ENCODE measurements at places on chromosomes 2 and 18.

GRCh38 chr18:3665204-3665603, 215.2 kb downstream of the TGIF1 start:
- DNase-seq: no peak

- no peak for DNase-seq
These were observed 94.5 kb downstream of the GYPC start for GRCh38 chr2:126750506-126750905.

DNA sequence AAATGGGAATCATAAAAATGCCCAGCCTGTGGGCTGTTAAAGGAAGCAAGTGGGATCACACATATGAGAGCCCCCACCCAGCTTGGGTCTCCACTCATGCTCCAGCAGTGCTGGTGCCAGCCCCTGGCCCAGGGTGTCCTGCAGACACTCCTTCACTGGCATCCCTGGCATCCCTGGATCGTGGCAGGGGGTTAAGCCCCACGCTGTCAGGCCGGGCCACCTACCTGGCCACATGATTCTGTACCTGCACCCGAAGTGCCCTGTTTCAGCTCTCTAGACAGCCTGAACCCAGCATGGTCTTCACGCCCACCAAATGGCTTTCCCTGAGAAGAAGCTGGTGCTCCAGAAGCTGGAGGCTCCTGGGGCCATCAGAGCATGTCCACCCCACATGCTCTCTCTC, 137.4 kb downstream of the INHBB start:
- DNase-seq: no peak

- DNase-seq: no peak
These were observed 11.6 kb upstream of the ALLC start for GRCh38 chr2:3646446-3646845.

DNA sequence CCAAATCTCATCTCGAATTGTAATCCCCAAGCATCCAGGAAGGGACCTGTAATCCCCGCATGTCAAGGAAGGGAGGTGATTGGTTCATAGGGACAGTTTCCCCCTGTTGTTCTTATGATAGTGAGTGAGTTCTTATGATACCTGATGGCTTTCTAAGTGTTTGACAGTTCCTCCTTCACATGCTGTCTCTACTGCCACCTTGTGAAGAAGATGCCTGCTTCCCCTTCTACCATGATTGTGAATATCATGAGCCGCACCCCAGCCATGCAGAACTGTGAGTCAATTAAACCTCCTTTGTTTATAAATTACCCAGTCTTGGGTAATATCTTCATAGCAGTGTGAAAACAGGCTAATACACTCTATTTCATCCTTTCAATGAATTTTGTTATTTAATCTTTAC, 446.7 kb downstream of the RNF144A start:
- no peak for DNase-seq

- DNase-seq: no peak
These were observed 76.2 kb upstream of the AFF3 start for GRCh38 chr2:100218552-100218951.

DNA sequence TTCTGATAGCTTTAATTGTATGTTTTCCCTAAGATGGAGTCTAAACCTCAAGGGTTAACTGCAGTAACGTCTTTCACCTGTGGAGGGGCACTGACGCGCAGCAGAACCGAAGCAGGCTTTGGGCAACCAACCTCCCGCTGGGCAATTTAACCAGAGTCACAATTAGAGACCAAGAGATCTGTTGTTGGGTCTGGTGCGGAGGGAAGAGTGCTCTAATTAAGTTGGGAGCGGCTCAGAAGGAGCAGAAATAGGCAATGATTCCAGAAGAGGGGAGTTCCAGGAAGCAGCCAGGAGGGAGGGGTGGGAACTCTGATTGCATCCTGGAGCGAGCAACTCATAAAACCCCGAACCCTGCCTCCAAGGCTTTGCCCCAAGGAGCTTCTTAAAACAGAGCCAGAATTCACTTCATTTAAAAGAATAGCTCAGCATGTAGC, 245.8 kb downstream of the PAX3 start:
- DNase-seq: no peak

GRCh38 chr2:28408764-28409599, 16.3 kb downstream of the FOSL2 start:
- no peak for DNase-seq

- DNase-seq: peak; percentile 25
These were observed 138.9 kb upstream of the SETBP1 start for GRCh38 chr18:44541781-44542180.

GRCh38 chr2:57549642-57550102, 496.9 kb upstream of the VRK2 start:
- no peak for DNase-seq

- no peak for DNase-seq
These were observed 35.2 kb downstream of the LPIN1 start for GRCh38 chr2:11781602-11782001.

- DNase-seq: no peak
These were observed 811.3 kb downstream of the CPS1 start for GRCh38 chr2:211367711-211368110.

GRCh38 chr2:8657423-8658062, 24.3 kb upstream of the ID2 start:
- DNase-seq: no peak

- DNase-seq: no peak
These were observed 2.4 kb upstream of the ETAA1 start for GRCh38 chr2:67394734-67395133.

DNA sequence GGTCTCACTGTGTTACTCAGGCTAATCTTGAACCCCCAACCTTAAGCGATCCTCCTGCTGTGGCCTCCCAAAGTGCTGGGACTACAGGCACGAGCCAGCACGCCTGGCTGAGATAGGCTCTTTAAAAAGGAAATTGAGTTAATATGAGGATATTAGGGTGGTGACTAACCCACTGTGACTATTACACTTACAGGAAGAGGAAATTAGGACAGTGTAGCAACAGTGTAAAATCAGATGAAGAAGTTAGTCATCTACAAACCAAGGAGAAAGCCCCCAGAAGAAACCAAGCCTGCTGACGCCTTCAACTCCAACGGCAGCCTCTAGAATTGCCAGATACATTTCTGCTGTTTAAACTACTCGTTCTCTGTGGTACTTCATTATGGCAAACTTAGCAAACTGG, 711.9 kb downstream of the SUCLG1 start:
- no peak for DNase-seq

DNA sequence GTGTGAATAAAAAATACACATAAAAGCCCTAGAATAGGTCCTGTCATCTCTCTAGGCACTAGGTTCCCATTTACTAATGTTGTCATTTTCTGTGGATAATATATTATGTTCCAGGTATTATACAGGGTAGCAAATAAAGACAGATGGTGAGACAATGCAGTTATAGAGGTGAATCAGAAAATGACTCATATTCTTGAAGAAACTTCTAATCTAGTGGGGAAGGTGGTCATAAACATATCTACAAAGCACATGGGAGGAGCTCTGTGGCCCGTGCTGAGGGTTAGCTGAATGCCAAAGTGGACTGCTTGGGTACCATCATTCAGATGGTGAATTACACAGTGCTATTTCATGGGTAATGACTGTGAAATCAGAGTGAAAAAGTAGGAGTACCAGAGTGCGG, 700.9 kb downstream of the ERBB4 start:
- DNase-seq: no peak

- DNase-seq: no peak
These were observed 34.4 kb downstream of the YPEL5 start for GRCh38 chr2:30181176-30181575.

DNA sequence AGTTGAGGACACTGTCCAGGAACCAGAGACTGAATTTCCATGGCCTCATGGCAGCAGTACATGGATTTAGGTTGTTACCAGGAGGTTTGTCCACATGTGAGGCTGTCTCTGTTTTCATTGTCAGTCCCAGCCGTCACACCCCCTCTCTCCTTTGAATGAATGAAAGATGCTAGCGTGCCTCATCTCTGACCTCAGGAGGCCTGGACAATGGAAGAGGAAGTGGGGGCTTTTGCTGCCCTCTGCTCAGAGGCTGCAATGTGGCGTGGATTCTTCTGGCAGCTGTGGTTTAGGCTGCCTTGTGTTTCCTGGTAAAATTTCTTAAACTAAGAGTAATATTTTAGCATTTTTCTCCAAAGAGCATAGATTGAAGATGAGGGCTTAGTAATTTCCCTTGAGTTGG, 47.5 kb downstream of the RAB31 start:
- DNase-seq: no peak

GRCh38 chr18:46587600-46587999, 69.4 kb downstream of the LOXHD1 start:
- DNase-seq: no peak

GRCh38 chr2:223976635-223977226, 19.5 kb downstream of the MRPL44 start:
- DNase-seq: no peak

- DNase-seq: peak; percentile 20
These were observed 674.3 kb upstream of the NRXN1 start for GRCh38 chr2:51706220-51706619.

GRCh38 chr2:38835015-38835601, 40.6 kb downstream of the DHX57 start:
- DNase-seq: no peak

GRCh38 chr18:475202-476031, 25.1 kb downstream of the COLEC12 start:
- no peak for DNase-seq

DNA sequence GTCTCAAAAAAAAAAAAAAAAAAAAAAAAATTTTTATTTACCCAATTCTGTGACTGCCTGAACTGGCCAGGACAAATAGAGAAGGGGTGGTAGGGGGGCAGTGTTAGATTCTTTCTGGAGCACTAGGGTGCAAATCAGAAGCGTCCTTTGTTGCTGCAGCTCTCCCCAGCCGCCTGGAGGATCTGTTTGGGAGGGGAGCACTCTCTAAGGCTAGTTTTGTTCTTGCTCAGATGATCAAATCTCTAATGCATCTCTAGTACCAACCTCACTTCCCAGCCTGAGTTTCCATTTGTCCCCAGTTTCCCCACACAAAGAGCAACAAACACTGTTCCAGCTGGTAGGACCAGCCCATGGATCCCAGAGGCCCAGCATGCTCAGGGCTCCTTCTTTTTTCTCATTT, 83.0 kb downstream of the GBX2 start:
- DNase-seq: no peak

GRCh38 chr2:69754633-69755032, 12.7 kb downstream of the ANXA4 start:
- no peak for DNase-seq
